ENCODE measurements at places on chromosomes 3 and 15.

- no peak for DNase-seq
These were observed 475.1 kb upstream of the TBL1XR1 start for GRCh38 chr3:177672252-177672911.

DNA sequence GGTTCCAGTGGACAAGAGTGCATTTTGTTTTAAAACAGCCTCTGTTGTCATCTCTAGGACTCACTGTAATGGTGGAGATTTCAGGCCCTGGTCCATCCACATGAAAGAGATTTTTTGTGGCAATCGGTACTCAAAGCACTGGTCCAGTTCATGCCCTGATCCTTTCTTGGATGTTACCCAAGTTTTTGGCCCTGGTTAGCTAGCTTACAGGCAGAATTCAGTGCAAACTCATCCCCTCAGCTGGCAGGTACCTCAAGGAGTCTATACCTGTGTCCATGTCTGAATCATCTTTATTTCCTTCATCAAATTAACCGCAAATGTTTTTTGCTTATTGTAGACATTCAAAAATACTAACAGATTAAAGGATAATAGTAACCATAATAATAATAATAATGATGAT is 13.7 kb upstream of the MEF2A start:
- DNase-seq = no peak

DNA sequence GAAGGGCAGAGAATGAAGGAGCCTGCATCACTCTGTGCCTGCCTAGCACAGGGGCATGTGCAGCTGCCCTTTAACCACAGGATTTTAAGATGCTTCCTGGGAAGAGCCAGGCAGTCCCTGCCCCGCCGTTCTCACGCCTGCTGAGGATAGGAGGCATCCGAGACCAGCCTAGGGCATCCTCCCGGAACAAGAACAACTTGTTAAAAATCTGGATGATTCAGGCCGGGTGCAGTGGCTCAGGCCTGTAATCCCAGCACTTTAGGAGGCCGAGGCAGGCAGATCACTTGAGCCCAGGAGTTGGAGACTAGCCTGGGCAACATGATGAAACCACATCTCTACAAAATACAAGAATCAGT is 15.2 kb downstream of the NRROS start:
- no peak for DNase-seq

- DNase-seq = no peak
These were observed 80.7 kb downstream of the DIPK2A start for GRCh38 chr3:144052275-144052674.

GRCh38 chr3:54564374-54564925 is 363.4 kb downstream of the LRTM1 start:
- no peak for DNase-seq

DNA sequence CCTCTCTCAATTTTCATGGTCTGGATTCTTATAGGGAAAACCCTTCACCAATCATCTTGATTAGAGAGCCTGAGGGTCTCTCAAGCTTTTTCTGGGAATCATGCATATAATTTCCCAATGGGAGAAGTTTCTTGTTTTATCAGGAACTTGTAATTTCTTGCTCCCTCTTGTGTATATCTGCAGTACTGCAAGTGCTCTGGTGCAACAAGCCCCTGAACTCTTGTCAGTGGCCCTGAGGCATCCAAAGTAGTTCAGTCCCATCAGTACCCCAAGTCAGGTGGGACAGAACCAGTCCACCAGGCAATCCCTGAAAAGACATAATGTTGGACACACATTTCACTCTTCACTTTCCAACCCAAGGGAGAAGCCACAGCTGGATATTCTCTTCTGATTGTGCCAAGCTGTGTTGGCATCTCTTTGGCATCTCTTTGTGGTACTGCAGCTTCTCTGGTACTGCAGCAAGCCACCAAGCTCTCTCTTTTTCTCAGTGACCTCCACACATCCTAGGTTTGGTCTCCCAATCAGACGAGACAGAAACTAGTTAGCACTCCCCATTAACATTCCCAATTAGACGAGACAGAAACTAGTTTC is 214.5 kb downstream of the ZIC4 start:
- DNase-seq = peak; percentile 4

DNA sequence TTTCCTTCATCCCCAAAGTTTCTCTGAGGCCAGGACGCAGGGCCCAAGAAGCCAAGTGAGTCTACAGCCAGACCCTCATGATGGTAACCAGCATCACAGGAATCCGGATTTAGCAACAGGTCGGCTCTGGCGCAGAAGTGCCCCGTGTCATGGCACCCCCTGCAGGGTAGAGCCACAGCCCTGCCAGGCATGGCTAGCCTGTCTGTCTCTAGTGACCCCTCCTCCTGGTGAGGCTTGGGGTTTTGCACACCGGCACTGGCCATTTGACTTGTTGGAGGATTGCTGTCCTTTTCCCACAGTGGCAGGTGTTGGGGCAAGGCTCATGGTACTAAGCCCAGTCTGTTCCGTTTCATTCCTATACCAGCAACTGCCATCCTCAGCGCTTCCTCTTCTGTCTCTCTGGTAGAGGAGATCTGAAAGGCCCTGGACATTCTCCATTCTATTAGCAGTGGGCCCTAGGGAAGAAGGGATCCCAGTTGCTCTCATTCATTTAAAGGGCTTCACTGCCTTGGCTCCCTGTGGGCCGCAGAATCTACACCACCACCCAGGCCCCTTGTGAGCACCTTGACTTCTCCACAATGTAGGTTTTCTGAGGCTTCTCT is 9.4 kb upstream of the CHAC1 start:
- DNase-seq = no peak

DNA sequence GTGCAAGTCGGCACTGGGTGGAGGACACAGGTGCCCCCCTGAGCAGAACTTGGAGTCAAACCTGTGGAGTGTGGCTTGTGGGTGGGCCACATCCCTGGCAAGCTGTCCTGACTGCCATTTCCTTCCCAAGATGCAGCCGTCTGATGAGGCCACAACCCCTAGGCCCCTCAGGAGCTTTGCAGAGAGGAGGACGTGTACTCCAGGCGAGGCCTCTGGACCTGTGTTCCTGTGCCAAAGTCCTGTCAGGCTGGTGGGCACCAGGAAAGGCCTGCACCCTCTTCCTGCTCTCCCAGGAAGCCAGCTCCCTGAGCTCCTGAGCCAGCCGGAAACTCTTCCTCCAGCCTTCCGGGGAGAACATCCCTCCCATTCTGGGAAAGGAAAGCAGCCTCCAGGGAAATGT is 48.5 kb downstream of the CMTM6 start:
- DNase-seq = no peak

- peak; percentile 68 for DNase-seq
These were observed 51.4 kb downstream of the FLNB start for GRCh38 chr3:58059349-58060321.

- no peak for DNase-seq
These were observed 96.3 kb upstream of the CHRM5 start for GRCh38 chr15:33871980-33872379.

- no peak for DNase-seq
These were observed 88.9 kb downstream of the EOMES start for GRCh38 chr3:27633224-27633545.

GRCh38 chr3:9732080-9732739 is 675 bp downstream of the BRPF1 start:
- no peak for DNase-seq

- no peak for DNase-seq
These were observed 70.6 kb downstream of the PIAS1 start for GRCh38 chr15:68124700-68125099.

DNA sequence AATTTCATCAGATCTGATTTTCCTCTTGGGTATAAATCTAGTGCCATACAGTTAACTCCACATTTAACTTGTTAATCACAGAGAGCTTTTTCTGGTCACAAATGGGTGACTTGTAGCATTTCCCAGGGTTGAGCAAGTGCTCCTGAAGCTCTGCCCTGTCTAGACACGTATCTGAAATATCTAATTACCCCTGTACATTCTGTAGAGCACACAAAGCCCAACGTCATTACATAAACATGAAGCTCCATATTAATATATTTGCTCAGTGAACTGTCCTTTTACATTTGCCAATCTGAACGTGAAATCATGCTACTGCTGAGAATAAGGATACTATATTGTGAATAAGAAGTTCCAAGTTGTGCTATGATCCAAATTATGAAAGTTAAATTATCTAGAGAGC is 49.0 kb downstream of the THBS1 start:
- no peak for DNase-seq

DNA sequence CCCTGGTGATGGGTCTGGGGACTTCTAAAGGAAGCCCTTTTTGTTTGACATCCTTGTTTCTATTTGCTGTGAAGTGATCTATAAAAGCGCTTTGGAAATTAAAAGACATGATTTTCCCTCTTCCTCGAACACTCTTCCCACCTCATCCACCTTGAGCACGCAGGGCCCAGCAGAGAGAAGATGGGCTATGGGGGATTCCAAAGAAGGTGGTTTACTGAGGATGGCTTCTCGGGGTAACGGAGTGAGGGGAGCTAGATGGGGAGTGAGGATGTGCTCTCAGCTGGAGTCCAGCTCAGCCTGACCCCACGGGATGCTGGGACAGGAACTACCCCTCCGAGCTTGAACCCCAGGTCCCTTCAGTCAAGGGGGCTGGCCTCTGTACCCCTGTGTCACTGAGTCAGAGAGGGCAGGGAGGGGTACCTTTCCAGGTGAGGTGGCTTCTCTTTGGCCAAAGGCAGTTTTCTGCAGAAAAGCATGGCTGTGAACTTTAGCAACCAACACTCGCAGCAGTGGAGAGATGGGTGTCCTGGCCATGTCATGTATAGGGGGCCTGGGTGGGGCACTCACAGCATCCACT is 180.7 kb upstream of the SMAD3 start:
- DNase-seq = no peak

GRCh38 chr3:99578339-99578970 is 59.9 kb upstream of the COL8A1 start:
- DNase-seq = no peak

- DNase-seq = no peak
These were observed 2.8 kb upstream of the CAND2 start for GRCh38 chr3:12793701-12794100.

DNA sequence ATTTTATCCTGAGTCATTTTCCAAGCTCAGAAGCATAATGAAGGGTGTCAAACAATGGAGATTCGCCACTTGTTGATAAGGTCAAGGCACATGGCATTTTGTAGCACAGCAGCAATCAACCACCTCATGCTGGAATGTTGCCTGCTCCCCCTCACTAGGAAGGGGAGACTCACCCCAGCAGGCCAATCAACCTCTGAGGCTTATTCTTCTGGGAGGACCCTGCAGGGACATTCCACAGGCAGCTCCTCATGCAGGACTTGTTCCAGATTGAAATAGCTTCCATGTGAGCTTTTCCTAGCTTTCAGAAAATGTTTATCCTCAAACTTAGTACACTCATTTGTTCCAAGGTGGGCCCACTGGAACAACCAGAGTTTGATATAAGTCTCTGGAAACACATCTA is 77.6 kb downstream of the SSR3 start:
- no peak for DNase-seq

- DNase-seq = no peak
These were observed 6.3 kb upstream of the TFG start for GRCh38 chr3:100702980-100703345.

- DNase-seq = peak; percentile 81
These were observed at the start of gene TBC1D2B for GRCh38 chr15:78077053-78077870. Gene TBC1D2B, minus strand, starts transcription at chr15:78077711. Its CDS starts 59 bp downstream, at chr15:78077652.

DNA sequence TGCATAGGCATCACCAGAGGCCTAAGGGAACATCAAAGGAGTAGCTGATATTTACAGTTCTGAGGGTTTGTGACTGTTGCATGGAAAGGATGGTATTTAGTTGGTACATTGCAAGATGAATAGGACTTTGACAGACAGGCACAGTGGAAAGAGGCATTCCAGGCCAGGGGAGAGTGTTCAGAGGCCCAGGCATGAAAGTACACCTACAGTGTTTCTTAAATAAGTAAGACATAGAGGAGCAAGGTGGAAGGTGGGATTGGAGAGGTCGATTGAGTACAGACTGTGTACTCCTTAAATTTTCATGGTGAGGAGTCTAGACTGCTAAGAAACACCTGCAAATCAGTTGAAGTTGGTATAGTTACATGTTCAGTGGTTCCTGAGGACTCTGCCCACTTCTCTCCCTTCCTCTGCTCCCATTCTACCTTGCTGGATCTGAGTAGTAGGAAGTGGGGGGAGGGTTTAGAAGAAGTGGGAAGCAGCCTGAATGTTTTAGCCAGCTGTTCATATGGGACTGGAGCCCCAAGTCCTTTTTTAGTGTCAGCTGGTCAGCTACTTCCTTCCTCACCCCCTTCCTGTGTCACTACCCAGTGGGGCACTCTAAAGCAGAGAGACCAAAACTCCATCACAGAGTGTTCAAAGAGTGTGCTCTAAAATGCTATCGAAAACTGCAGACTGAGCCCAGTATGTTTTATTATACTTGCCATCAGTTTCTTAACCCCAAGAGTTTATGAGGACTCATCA is 14.0 kb downstream of the KLHL18 start:
- DNase-seq = no peak

DNA sequence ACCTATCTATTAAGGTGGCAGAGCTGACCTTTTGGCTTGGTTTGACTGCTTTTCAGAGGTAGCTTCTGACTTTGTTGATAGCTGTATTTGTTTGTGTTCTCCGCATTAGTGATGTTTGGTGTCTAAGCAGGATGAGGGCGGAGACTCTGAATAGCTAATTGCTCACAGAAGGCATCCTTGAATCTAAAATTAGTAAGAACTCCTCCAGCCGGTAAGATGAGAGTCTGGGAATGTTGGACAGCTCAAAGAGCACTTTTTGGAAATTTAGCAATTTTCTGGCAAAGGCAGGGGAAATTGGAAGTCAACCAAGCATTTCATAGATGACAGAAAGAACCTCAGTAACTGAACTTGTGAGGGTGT is 174.1 kb downstream of the KLHL25 start:
- DNase-seq = no peak

DNA sequence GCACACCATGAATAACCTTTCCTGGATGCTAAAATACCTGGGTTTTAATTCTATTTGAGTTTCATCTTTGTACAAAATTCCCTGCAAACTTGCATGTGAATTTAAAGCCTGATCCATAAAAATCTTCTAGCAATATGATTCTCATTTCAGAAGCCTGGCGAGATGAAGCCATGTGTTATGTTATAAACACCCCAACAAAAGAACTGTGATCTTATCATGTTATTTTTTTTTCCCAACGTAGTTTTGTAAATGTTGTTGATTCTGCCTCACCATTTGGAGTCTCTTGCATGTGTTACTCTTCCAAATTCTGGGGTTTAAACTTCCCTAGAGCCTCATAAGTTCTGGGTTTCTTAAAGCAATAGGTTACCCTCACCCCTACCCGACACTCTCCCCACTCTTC is 428.1 kb upstream of the DPH6 start:
- no peak for DNase-seq

GRCh38 chr3:58539626-58540025 is 2.6 kb upstream of the ACOX2 start:
- no peak for DNase-seq

DNA sequence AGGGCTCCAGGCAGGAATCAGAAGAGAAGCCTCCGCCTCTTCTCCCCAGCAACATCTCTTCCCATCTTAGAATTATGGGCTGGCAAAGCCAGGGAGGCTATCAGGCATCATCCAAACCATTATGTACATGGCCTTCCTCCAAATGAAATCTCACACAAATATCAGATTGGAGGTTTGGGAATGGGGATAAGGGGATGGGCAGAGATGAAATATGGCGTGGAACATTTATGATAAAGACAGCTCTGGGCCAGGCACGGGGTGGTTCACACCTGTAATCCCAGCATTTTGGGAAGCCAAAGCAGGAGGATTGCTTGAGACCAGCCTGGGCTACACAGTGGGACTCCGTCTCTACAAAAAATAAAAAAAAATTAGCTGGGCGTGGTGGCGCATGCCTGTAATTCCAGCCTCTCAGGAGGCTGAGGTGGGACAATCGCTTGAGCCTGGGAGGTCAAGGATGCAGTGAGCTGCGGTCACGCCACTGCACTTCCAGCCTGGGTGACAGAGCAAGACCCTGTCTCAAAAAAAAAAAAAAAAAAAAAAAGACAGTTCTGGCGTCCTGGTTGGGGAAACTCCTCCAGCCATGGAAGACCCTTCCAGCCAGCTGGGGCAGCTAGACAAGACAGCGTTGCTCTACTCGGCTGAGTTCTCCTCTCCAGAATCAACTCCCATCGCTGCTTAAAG is 36.6 kb downstream of the CPN2 start:
- DNase-seq = no peak

Measured in right kidney (tissue), 9 donors.